ENCODE measurements at places on chromosomes 2 and 18. TPM values are rescaled to one million over a fixed set of nuclear protein-coding genes. Genes with fewer than 3 reads are reported as not detected.

GRCh38 chr18:28541934-28542333 lies 365.0 kb upstream of the CDH2 start:
- DNase-seq, result no peak

DNA sequence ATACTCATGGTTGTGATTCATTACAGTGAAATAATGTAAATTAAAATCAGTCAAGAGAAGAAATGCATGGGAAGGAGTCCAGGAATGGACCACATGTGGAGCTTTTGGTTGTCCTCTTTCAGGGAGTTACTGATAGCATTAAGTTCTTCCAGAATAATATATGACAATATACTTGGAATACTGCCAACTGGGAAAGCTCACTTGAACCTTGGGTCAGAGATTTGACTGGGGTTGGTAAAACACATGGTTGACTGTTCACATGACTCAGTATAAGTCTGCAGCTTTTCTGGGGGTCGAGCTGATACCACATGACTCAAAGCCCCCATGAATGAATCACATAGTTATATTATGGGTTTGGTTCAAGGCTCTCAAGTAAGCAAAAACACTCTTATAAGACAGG lies 1109.0 kb upstream of the CHAC2 start:
- peak; percentile 1 for DNase-seq

GRCh38 chr2:7044253-7045250 lies 127.3 kb downstream of the RNF144A start:
- peak; percentile 29 for DNase-seq

- no peak for DNase-seq
These were observed 1.3 kb downstream of the PTPN2 start for GRCh38 chr18:12882453-12883371.

GRCh38 chr2:165155152-165155551 lies 48.7 kb downstream of the SCN3A start:
- no peak for DNase-seq

- DNase-seq, result peak; percentile 7
These were observed 6.9 kb upstream of the PARD3B start for GRCh38 chr2:204538182-204539018.

DNA sequence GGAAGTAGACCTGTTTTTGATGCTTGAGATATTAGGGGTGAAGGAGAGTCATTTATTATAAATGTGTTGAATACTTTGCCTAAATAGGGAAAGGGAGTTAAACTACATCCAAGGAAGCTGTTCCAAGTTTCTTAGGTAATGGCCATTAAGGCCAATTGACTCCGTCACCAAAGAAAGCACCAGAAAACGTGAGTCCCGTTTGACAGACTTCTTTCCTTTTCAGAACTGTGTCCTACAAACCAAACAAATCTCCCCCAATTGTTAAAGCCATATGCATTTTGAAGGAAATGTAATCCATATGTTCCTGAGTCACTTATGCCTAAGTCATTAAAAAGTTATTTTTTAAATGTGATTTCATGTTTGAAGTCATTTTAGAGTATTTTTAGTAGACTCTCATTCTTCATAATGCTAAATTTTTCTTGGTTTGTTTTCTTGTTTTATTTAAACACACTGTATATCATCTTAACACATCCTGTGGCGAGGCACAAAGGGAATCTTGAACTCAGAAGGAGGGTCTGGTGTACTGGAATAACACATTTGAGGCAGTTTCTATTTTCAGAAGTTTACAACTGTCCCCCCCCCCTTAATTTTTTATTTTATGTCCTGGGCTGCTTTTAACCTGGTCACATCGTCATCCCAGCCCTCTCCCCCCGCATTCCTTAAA lies 133.7 kb downstream of the RHBDD1 start:
- no peak for DNase-seq

GRCh38 chr2:236724200-236724599 lies 154.6 kb downstream of the ACKR3 start:
- DNase-seq, result no peak

DNA sequence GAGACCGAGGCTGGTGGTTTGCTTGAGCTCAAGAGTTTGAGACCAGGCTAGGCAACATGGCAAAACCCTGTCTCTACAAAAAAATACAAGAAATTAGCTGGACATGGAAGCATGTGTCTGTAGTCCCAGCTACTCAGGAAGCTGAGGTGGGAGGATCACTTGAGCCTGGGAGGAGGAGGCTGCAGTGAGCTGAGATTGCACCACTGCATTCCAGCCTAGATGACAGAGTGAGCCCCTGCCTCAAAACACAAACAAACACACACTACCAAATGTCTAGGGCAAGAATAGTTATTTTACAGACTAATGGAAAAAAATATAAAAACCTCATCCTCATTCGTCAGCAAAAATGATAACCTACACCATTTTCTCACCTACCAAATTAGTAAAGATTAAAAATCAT lies 15.3 kb downstream of the BUB1 start:
- DNase-seq, result peak; percentile 36

- peak; percentile 63 for DNase-seq
These were observed 1140.4 kb downstream of the LRP1B start for GRCh38 chr2:140990416-140990815.

- no peak for DNase-seq
These were observed 679 bp downstream of the TSGA10 start for GRCh38 chr2:99153921-99154604.

DNA sequence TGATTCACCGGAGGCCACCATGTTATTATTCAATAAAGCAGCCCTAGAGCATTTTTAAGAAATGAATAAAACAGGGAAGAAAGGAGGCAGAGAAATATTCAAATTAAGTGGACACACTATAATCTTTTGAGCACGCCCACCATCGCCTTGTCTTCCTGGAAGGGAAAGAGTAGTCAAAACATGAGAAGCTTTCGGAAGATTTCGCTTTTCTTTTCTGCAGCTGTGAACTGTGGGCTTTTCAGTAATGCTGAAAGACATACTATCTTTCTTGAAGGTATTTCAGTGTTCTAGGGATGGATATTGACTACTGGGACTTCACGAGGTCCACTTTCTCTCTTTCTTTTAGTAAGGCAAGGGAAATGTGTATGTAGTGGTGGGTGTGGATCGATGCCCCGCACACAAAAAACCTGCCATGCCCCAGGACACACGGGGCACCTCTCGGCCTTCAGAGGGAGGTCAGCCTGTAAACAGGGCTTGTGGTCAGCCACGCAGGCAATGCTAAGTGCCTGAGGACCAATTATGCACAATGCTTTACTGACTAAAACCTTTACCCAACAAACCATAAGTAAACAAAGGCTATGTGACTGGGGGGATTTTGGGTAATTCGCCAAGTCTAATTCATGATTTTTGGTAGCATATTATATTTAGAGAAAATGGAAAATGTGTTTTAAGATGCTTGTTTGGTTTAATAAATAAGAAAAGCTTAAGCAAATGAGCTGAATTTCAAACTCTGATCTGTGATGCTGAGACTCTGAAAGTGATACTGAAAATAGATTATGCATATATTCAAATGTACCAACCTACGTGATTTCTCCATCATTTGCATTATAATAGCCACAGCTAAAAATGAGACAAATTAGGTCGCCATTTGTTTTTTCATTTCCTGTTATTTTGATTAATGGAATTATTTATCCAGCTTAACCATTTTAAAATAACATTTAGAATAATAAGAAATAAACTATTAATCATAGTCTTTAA lies 130.5 kb downstream of the ZNF516 start:
- DNase-seq, result peak; percentile 16

DNA sequence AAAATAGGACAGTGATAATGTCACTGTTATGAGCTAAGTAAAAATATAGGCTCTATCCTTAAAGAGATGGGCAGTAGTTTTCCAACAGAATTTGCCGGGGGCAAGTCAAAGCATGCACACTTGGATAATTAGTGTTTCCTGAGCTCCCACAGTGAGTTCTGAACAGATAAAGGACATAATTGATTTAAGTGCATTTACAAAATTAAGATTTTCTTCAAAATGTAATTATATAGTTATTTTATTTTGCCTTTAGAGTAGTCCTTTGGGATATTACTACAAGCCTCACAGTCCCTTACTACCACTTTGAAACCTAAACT lies 107.6 kb downstream of the RAPGEF4 start:
- no peak for DNase-seq

GRCh38 chr2:190215620-190216019 lies 104.0 kb downstream of the HIBCH start:
- no peak for DNase-seq

The BMP10 gene
- total RNA-seq, result not detected

The GPR39 gene
- total RNA-seq, result 9.2 TPM

The CDH7 gene
- total RNA-seq, result not detected

The TCF23 gene
- total RNA-seq, result not detected

The GPR17 gene
- not detected for total RNA-seq

Data from renal cortical epithelial cell (primary cell).